ENCODE measurements at places on chromosomes 5 and 9.

GRCh38 chr9:36999728-37000333 is 34.2 kb downstream of the PAX5 start:
- peak; percentile 48 for DNase-seq

- DNase-seq = no peak
Observed at GRCh38 chr5:145903867-145904266, 31.1 kb upstream of the GRXCR2 start.

GRCh38 chr9:5430912-5431311 is 6.8 kb downstream of the PLGRKT start:
- no peak for DNase-seq

GRCh38 chr5:83058726-83059125 is 18.5 kb downstream of the TMEM167A start:
- no peak for DNase-seq

DNA sequence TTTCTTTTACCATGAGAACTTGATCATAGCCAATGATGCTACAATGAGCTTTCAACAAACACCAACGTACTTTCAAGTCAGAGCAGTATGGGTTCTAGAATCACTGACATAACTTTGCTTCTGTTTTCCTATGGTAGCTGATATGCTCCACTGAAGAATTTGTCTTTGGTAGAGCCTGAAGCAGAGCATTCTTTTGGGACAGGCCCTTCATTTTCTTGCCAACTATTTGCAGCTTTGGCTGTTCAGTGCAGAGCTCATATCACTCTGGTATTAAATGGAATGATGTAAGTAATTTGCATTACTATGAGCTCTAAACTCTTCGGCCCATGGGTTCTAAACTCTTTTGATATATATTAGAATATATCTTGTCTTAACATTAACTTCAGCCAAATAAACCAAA is 51.8 kb upstream of the APC start:
- no peak for DNase-seq

DNA sequence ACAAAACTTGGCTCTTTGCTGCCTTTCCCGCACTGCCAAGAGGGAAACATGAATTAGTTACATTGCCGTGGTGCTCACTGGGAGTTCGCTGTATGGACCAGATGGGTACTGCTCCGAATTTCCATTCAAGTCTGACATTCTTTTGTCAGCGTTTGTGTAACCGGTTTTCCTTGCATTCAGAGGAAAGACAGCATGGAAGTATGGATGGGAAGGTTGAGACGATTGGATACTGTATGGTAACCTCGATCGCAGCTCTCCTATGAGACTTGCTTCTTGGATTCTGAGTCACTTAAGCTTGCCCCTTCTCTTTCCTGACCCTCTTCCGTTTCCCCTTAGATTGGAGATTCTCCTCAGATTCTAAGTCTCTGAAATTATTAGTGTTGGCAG is 625 bp upstream of the UBLCP1 start:
- no peak for DNase-seq

- DNase-seq = no peak
Observed at GRCh38 chr9:86682240-86682639, 265.1 kb downstream of the GAS1 start.

- no peak for DNase-seq
Observed at GRCh38 chr9:118360036-118360435, 655.8 kb downstream of the TLR4 start.

GRCh38 chr5:172311605-172312004 is 28.0 kb upstream of the UBTD2 start:
- no peak for DNase-seq

DNA sequence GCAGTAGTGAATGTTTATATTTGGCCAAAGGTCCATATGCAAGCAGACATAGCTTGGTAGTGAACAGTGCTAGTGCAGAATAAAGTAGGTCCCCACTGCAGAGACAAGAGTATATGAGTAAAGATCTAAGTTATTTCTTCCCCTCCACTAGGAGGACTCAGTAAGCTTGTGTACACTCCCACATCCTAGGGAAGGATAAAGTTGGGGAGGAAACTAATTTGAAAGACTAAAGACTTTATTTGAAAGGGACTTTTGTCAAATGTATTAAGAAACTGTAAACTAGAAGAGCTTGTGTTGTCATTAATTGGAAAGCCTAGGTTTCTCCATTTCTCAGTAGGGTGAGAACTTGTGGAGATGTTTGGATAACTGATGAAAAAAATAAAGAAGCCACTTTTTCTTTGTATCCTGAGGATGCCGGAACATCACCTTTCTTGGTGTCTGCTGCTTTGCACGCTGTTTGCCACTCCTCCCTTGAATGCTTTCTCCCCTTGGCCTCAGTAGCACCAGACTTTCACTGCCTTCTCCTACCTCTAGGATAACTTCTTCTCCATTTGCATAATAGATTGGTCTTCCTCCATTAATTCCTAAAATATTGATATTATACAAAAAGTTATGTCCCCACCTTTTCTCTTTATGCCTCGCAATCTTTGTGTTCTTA is 329.0 kb downstream of the PARP8 start:
- no peak for DNase-seq

DNA sequence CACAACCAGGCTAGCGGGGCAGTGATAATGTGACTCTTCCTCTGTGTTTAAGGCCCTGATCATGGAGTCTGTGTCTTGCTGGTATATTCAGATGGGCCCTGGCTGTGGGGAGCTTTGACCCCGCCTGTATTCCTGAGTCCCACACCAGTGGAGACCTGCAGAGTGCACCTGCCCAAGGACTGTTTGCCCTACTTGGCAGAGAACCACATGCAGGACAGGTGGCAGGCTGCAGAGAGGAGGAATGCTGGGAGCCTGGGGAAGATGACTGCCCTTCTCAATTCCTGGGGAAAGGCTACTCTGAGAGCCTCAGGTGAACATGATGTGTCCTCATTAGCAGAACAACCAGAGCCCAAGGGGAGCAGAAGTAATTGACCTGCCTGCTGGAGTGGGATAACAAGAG is 36.2 kb downstream of the IARS1 start:
- DNase-seq = no peak

DNA sequence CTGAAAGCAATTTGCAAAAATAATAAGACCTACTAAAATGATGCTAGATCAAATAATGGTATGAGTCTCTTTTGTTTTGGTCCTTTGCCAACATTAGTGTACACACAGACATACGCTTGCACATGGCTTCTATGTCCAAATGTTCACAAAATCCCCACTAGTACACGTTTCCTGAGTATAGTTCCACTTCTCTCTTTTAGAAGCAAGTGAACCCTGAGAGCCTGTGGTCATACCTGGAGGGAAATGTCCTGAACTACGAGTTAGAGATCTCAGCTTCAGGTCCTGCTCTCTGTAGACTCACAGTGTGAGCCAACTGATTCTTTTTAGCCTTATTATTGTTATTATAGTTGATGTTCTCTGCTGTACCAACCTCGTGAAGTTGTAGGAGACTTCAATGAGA is 47.3 kb upstream of the ACTBL2 start:
- DNase-seq = no peak

- no peak for DNase-seq
Observed at GRCh38 chr5:139178589-139178917, 19.6 kb downstream of the SIL1 start.

DNA sequence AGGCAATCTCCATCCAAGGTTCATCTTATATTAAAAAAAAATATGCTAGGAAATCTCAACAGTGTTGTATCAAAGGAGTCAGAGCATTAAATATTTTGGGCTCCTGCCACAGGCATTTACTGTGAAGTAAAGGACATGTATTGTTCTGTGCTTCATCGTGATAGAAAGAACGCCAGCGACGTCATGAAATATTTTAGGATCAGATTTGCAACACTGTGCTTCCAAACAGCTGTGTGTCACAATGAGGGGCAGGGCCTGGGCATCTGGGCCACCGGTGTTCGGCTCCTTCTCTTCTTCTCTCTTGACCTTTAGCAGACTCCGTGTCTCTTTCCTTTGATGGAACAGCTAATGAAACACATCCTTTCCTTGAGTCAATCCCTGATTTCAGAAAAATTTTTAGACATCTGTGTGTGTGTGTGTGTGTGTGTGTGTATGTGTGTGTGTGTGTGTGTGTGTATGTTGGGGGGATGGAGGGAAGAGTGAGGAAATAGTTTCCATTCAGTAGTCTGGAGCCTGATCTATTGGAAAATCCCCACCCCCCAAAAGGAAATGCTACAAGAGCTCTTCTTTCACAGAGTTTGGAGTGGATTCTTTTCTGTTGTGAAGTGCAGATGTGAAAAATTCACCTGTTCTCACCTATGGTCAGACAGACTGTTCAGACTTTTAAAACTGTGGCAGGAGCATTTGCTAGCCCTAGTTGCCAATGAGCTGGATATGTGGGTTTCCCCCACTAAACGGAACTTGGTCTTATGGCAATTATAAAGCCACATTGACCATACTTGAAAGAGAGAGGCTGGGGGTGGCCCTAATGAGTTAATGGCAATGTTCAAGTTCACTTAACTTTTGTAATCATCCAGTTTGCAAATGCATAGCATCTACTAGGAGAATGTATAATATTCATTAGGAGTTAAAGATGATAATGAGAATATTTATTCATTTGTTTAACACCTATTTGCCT is 18.1 kb upstream of the TNC start:
- DNase-seq = no peak

DNA sequence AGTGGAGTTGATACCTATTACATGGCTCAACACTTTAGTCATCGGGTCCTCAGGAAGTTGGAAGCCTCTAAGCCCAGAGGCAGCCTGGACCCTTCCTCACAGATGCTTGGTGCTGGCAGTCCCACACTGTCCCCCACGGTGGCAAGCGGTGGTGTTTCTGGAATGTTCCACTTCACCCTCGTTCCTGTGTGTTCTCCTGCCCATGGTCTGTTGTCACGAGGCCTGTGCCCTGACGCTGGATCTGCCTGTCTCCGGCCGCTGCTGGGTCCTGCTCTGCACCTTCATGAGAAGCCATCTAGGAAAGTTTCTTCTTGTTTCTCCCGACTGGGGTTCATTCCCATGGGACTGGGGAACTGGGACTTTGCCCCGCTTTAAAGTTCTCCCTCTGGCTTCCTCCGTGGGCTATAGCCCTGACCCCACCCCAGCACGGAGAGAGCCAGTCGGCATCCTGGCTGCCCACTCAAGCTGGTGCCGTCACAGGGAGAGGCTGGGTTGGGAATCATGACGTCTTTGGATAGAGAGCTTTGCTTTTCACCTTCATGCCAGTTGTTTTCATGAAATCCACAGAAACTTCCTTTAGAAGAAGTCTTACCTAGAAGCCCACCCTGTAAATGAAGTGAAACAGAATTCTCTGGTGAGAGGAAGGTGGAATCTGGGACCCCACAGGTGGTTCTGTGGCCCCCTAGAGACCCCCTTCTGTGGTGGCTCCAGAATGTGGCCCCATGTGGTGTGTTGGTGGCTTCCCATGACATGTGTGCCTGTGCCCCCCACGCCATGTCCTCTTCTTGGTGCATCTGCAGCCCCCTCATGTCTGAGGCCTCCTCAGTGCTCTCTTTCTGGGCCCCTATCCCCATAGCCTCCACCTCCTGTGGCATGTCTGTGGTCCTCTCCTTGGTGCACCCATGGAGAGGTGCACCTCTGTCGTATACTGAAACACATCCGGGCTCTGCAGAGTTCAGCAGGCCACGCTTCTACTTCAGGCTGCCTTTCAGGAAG is 43.8 kb downstream of the TRIP13 start:
- DNase-seq = no peak

DNA sequence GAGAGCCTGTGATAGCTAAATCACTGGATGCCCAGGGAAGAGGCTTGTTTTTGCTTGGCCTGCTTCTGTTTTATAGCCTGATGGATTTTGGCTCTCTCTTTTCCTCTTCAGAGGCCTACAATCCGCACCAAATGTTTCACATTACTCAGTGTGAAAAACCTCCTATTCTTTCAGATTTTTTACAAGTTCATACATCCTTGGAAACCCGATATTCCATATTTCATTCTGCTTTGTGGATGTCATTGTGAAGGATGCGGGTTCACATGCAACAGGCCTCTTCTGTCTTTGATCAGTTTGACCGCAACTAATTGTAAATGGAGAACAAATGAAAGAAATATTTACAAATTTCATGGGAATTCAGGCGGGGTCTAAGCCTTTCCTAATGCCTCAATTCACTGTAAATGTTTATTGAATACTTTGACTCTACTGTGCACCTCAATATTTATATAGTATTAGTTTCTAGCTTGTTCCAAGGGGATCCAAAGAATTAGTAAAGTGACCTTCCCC is 269.9 kb downstream of the DMRT2 start:
- DNase-seq = no peak

- no peak for DNase-seq
Observed at GRCh38 chr9:120358877-120359276, 221.1 kb downstream of the CDK5RAP2 start.

DNA sequence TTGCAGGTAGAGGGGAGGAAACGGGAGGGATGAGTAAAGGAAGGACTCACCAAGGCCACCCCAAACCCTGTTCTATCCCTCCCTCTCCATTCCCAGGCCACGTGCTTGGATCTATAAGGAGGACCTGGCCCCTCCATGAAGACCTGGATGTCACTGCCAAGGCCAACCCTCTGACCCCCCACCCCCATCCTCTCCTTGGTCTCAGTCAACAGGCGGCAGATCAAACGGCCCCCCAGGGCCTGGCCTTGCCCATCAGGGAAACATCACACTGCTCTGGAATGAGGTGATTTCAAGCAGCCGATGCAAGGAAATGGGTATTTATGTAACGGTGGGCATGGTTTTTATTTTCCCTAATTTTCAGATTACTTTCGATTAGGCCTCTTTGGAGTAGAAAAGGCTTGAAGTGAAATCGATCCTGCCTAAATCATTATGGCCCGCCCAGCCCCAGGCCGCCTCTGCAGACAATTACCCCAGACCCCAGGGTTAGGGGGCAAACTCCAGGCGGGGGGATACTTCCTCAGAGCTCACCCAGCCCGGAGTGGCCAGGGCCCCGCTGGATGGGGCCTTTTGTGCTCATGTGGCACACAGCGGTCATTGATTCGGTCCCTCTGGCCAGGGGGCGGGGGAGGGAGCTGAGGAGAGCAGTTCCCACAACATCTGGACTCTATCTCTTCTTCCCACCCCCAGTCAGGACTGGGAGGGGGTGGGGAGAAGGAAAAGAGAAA is 125.3 kb downstream of the PHF2 start:
- DNase-seq = no peak

DNA sequence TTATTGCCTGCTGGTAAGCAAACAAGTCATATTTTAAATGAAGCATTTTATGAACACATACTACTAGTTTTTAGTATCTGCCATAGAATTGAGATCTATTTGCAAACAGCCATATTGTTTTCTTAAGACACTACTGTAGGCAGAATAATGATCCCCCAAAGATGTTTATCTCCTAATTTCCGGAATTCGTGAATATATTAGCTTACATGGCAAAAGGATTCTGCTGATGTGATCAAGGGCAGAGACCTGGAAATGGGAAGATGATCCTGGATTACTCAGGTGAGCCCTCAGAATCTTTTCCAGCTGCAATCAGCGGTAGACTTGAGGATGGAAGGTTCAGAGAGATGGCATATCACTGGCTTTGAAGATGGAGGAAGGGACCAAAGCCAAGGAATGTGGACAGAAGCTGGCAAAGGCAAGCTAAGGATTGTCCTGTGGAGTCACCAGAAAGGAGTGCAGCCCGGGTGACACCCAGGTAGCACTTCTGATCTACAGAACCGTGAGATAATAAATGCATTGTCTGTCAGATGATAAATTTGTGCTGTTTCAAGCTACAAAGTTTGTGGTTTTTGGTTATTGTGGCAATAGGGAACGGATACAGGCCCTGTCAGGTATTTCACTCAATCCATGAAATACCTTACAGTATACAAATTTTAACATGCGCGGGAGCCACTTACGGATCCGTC is 1.0 kb upstream of the ERCC6L2 start:
- DNase-seq = peak; percentile 10

- DNase-seq = no peak
Observed at GRCh38 chr5:164002214-164002613, 496.8 kb downstream of the MAT2B start.

GRCh38 chr9:89071591-89071990 is 80.3 kb downstream of the S1PR3 start:
- no peak for DNase-seq

- no peak for DNase-seq
Observed at GRCh38 chr5:59418808-59419207, 474.7 kb downstream of the PDE4D start.
